ENCODE measurements at places on chromosomes 12 and 14.

DNA sequence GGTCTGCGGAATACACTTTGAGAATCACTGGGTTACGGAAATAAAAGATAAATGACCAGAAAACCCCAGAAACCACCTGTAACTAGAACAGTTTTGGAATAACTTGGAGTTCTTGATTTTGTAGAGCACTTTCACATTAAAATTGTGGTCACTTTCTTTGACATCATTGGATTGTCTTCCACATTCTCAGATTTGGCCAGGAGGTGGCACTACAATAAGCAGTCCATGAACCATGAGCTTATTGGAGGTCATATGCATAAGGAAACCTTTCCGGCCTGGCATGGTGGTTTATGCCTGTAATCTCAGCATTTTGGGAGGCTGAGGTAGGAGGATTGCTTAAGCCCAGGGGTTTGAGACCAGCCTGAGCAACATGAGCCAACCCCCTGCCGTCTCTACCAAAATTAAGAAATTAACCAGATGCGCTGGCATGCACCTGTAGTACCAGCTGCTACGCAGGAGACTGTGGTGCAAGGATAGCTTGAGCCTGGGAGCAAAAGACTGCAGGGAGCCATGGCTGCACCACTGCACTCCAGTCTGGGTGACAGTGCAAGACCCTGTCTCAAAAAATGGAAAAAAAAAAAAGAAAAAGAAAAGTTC, 107.7 kb upstream of the CAND1 start:
- DNase-seq: peak; percentile 46

DNA sequence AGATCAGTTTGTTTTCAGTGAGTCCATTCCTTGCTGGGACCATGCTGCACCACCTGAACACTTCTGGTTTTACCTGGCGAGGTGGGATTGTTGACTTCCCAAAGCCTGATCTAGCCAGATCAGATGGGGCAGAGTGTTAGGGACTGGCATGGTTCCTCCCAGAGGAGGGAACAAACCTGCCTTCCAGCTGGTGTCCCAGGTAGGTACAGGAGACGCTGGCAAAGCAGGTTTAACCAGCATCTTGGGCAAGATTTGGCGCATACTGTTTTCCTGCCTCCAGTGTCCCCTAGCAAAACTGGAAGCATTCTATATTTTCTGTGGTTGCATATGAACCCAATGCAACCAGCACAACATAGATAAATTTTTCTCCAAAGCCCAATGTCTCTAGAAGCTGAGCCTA, 14.6 kb upstream of the FOS start:
- DNase-seq: no peak

GRCh38 chr14:36658123-36659009, 3.3 kb upstream of the PAX9 start:
- no peak for DNase-seq

- no peak for DNase-seq
These were observed 82.8 kb downstream of the TMTC1 start for GRCh38 chr12:29700761-29701481.

- peak; percentile 35 for DNase-seq
These were observed 275.9 kb downstream of the FBXL14 start for GRCh38 chr12:1318327-1319031.

GRCh38 chr14:22526218-22526617, 62.8 kb downstream of the DAD1 start:
- no peak for DNase-seq

- DNase-seq: no peak
These were observed 25.8 kb downstream of the RESF1 start for GRCh38 chr12:31984806-31985591.

GRCh38 chr12:105240228-105240627, 4.3 kb upstream of the APPL2 start:
- no peak for DNase-seq

- no peak for DNase-seq
These were observed 68.4 kb upstream of the BCAT1 start for GRCh38 chr12:25017336-25017735.

DNA sequence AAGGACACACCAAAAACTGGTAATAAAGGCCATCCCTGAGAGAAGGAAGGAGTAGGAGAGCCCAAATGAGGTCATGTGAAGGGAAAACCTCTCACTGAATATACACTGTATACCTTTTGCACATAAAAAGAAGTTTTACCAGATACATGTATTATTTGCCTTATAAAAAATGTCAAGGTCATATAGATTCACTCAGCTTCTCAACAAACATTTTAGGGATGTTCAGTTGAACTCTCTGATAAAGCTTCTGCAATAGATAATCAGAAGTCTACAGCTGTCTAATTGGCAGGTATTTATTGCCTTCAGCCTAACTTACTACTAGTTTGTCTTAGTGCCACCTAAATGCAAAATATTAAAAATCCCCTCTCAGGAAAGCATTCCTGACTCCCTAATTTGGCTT, 8.7 kb downstream of the SLC11A2 start:
- DNase-seq: no peak

GRCh38 chr12:66713984-66714383, 35.1 kb upstream of the GRIP1 start:
- no peak for DNase-seq

DNA sequence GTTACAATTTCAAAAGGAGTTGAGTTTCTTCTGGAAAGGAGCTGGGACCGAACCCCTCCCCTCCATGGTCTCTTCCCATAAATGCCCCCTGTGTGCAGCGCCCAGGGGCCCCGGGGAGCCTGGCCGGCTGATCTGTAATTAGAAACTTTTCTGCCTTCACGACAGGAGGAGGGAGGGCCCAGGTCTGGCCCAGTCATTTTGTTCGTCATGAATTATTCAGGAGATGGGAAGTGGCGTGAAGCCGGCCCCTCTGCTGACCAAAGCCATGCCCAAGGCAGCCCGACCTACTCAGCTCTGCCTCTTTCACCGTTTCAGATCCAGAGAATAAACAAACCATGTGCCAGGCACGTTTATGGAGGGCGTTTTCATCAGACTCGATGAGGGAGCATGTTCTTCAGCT, 33.3 kb upstream of the MSI1 start:
- DNase-seq: peak; percentile 46

DNA sequence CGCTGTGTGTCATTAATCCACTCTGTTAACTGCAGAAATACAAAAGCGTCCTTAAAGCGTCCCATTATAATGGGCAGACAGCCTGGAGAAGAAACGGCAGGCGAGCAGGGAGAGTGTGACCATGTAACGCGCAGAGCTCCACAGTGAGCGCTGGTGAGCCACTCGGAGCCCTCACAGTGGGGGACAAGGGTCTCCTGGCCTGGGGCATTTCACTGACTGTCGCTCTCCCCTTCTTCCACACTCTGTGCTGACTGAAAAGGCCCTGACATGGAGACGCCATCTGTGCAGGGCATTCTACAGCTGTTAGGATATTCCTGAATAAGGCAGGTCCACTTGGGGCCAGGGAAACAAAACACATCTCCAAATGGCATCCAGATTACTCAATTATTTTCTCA, 24.2 kb downstream of the CCDC92 start:
- DNase-seq: no peak

GRCh38 chr12:68622250-68622649, 11.6 kb downstream of the RAP1B start:
- no peak for DNase-seq

DNA sequence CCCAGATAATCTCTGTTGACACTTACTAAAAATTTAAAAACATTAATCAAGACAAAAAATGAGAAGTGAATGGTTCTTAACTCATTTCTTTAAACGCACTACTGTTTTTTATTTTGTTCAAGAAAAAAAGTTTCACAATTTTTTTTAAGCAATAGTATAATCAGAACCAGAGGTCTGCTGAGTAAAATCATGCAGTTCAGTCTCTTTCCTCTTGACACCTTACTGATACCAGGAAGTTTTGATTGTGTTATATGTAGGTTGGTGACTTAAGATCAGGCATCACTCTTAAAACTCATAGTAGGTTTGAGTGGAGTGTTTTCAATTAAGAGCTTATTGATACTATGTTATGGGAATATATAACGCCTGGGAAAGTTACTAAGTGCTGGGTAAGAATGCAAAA, 121.4 kb downstream of the TRMT5 start:
- DNase-seq: no peak

DNA sequence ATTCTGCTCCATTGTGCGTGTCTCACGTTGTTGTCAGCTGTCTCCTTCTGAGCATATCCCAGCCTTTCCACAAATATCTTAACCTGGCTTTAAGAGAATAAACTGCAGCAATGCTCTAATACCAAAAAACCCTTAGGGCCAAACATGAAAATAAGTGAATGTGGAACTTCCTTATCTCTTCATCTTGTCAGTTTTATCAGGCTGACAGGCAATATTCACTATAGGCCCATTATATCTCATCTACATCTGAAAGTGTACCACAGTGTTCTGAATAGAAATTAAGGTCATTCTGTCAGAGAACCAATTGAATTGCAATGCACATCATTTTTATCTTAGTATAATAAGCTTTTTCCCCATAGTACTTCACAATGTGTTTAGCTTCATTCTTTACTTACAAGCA, 933.1 kb upstream of the FBXO33 start:
- no peak for DNase-seq

DNA sequence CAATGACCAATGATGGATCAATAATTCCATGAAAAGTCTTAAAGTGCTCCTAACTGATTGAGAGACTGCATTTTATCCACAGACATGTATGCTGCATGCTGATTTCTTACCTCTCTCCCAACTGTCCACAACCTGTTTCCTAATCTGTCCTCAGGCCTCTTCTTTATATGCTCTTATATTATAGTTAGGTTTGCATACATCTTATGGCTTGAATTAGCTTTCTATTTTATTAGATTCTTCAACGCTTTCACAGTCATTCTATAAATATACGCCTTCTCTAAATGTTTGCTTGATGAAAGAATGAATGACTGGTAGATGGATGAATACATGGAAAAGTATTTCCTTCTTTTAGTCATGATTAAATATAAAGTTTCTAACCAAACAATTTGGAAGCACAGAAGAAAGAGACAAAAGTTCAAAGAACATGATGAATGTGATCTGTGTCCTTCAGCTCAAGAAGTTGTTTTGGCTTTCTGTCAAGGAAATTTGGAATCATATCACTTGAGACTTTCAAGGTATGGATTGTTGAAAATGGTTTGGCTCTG, 91.8 kb upstream of the NPAS3 start:
- DNase-seq: no peak

GRCh38 chr12:5008661-5009060, 35.0 kb upstream of the KCNA5 start:
- DNase-seq: no peak

GRCh38 chr12:109963330-109963729, 32.8 kb downstream of the GIT2 start:
- DNase-seq: no peak

DNA sequence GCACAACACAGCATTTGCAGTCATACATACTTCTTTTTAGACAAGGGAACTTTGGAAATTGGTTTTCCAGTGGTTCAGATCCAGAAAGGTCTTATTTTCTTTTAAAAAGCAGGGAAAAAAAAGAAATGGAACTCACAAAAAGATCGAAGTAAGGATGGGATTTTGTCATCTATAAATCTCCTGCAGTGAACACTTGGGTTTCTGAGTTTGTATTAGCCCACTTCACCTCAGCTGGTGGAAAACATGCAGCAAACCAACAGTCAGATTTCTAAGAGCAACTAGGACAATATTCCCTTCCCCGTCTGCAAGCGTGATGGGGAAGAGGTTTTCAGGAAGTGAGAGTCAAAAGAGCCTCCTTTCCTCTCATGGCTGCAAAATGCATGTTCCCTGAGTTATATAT, 4.6 kb downstream of the MYF5 start:
- no peak for DNase-seq

DNA sequence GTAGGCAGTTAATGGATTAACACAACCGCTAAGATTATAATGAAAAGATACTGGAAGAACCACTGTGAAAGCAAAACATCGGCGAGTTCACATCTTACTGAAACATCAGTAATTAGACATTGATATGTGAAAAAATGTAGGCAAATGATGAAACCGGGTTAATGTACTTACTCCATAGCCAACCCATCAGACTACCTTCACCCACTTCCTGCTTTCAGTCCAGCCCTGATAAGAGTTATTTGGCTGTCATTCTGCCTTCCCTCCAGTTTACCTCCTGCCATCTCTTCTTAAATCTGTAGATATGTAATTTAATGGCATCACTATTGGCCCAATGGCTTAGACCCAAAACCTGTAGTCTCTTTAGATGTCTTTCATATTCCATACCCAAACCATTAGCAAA, 46.0 kb upstream of the LGR5 start:
- no peak for DNase-seq

GRCh38 chr12:48446161-48446776, 26.1 kb upstream of the ANP32D start:
- DNase-seq: no peak

DNA sequence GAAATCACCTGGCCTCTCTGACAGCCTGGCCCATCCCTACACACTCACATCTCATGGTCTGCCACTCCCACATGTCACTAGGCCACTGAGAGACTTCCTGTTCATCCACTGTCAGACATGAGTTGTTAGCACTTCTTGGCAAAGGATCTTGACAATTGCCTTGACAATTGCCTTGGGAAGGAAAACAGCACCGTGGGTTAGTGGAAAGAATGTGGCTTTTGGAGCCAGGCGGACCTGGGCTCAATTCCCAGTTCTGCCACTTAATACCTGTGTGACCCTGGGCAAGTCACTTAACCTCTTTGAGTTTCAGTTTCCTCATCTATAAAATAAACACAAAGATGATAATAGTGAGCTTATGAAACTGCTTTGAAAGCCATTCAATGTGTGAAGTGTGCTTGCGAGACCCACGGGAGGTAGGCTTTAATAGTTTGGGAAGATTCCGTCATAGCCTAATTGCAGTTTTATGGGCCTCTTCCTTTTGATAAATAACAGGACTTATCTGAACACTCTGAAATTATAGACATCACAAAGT, 250.4 kb downstream of the C12orf75 start:
- no peak for DNase-seq

DNA sequence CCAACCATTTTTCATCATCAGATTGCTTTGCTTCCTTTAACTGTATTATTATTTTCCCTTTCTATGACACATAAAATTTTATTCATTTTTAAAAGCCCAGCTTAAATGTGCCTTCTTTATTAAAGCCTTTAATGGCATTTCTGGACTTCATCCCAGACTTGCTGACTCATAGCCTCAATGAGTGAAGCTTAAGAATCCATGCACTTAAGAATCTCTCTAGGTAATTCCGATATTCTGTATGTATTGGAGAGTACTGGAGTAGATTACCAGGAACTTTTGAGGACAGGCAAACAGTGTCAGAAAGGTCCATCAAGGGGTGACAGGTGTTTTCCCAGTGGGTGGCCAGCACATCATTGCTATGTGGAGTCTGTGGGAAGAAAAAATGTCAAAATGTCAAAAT, 107.9 kb downstream of the PTPRQ start:
- DNase-seq: no peak

DNA sequence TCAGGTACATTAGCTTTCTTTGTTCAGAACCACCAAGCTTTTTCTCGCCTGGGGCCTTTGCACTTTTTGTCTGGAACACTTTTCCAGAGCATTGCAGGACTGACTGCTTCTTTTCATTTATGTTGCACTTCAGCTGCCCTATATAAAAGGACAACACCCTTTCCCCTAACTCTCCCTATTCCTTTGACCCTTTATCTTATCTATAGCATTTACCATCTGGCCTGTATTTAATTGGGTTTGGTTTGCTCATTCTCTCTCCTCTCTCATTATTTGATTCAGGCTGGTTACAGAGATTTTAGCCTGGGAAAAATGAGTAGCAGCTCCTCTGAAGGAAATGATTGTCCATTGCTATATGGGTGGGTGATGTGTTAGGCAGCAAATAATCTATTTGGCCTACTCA, 165.4 kb downstream of the KICS2 start:
- DNase-seq: no peak
